ENCODE measurements at places on chromosomes 12 and 14.

DNA sequence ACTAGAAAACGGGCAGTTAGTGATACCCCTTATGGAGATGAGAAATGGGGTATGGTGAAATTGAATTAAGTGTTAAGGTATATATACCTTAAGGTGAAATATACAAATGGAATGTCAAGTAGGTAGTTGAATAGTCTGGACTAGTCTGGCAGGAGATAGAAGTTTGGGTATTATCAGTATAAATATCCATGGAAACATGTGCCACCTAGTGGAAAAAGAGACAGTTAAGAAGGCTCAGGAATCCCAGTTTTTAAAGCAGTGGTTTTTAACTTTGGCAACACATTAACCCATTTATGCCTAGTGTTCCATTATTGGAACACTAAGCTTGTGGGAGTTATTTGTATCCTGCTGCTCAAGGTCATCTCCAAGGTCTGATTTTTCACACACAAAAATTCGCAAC is 38.6 kb upstream of the TPH2 start:
- peak; percentile 5 for DNase-seq

- peak; percentile 88 for DNase-seq
Measured at GRCh38 chr14:23068789-23069412, 11.6 kb upstream of the CDH24 start.

- peak; percentile 34 for DNase-seq
Measured at GRCh38 chr12:69000540-69001243, 67.7 kb upstream of the CPM start.

- DNase-seq = no peak
Measured at GRCh38 chr12:106941481-106942156, 14.1 kb upstream of the TMEM263 start.

GRCh38 chr12:114868995-114869834 is 185.2 kb upstream of the TBX3 start:
- DNase-seq = no peak

- DNase-seq = no peak
Measured at GRCh38 chr14:105632010-105632409, 105.6 kb downstream of the TMEM121 start.

GRCh38 chr12:100798286-100799160 is 3.9 kb downstream of the ANO4 start:
- no peak for DNase-seq

- DNase-seq = no peak
Measured at GRCh38 chr12:105803292-105803691, 335.5 kb downstream of the NUAK1 start.

DNA sequence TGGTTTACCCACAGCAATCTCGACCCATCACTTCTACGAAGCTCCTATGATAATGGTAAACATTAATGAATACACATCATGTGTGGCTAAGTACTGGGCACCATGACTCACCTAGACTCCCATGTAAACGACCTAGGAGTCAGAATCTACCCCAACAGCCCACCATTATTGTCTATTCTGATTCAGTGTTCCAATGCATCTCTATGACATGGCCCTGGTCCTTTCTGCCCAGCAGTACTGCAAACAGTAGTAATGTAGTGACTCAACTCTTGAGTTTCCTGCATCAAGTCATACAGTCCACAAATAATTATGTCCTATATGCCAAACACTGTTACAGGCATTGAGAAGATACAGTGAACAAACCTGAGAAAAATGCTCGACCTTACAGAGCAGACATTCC is 14.6 kb downstream of the GTF2A1 start:
- DNase-seq = no peak

DNA sequence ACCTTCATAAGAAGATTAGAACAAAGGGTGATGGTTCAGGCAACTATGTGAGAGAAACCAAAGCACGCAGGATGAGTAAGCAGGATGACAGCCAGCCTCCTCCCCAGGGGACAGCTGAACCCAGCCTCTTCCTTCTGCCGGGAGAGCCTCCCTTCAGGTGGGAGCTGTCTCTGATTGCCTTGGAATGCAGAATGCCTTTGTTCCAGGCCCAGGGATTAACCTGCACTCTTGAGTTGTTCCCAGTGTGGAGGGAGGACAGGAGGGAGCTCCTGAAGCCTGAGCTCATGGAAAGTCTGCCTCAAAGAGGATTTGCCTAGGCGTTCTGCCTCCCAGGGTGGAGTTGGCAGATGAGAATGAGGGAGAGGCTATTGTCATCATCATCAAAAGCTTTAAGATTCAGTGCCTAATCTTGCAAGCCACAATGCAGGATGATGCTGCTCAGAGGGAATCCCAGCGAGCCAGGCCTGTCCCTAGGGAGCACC is 3.6 kb upstream of the KRT6A start:
- DNase-seq = no peak

GRCh38 chr14:23123419-23123818 is 4.4 kb upstream of the CEBPE start:
- DNase-seq = no peak

- DNase-seq = peak; percentile 96
Measured at GRCh38 chr14:23078692-23079116, 16.2 kb downstream of the ACIN1 start.

DNA sequence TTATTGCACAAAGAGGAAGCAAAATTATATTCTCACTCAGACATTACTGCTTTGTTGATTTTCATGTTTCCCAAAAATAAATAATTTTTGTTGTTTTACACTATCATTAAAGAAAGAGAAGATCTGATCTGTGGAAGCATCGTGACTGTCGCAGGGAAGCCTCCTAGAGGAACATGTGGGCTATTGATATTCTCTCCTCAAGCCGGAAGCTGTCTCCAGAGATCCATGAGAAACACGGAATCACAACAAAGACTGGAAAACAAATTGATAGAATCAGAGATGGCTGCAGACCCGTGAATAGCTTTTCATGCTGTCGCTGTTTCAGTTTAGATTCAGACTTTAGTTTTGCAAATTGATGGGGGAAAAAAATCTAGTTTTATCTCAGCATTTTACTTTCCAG is 235.2 kb upstream of the TMPO start:
- no peak for DNase-seq

DNA sequence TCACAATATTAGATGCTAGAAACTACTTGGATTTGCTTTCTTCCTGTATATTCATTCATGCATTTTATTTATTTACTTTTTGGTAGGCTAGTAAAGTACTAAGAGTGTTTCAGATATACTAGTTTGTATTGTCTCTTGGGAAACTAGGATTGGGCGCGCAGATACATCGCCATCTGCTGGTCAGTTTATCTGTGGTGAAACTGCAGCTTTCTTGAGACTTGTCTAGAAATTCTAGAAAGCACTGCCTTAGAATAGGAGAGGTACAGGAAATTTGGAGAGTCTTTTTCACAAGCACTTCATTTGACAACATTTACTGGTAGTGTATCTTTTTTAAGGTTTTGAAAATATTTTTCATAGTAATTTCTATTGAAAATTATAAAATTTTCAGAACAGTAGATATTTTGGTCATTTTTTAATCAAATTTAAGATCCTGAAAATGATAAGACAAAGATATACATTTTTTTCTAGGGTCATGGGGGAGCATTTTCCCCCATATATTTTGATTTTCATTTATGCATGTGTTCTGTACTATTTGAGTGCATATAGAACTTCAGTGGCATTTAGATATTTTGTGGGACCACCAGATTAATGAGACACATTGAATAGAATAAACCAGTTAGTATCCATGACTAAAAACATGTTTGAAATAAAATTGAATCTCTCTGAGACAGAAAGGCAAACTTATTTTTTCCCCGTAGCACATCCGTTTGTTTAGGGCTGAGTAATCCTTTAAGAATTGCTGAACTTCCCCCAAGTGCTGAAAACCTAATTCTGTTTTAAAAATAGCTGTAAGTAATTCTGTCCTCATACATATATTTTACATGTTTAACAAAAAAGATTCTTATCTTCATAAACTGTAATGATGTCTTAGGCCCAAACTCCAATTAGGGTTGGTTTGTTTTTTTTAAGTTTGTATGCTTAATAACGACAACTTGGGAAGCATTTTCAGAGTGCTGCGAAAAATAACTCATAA is 44.5 kb downstream of the SLC38A6 start:
- DNase-seq = peak; percentile 82

DNA sequence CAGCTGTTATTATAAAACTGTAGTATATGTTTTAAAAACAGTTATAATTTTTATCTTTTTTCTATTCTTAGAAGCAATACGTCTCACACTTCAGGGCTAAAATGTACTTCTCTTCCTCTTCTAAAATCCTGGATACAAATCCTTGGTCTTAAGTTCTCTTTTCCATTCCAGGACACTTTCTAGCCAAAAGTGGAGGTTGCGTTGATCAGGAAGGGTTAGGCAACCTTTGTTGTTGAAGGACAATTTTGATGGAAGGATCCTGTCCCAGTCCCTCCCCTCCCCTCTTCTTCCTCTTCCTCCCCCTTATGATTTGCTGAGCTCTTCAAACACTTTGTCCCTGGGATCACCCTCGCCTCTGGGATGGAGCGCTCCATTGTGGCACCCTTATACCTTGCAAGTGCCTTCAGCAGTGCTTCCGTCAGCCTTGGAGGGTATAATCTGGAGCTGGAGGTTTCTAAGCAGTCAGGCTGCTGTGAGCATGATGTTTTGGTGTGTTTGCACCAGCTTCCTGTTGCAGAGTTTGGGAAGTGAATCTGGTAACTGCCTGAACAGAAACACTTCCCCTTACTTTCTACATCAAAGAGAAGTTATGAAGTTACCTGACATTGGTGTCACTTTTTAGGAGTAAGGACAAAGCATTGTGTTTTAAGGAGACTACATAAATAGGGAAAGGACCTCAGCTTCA is 87.4 kb upstream of the SLC38A2 start:
- peak; percentile 58 for DNase-seq

GRCh38 chr12:3186546-3187215 is 109.5 kb downstream of the TSPAN9 start:
- DNase-seq = no peak

- DNase-seq = peak; percentile 73
Measured at GRCh38 chr14:67285876-67286452, 44.7 kb downstream of the PALS1 start.

GRCh38 chr12:124024776-124025175 is 51.8 kb downstream of the ZNF664 start:
- DNase-seq = no peak

GRCh38 chr12:26614011-26614616 is 218.9 kb downstream of the ITPR2 start:
- peak; percentile 18 for DNase-seq

GRCh38 chr12:103955811-103956508 is 9.7 kb upstream of the TDG start:
- DNase-seq = no peak

GRCh38 chr14:24231263-24232120 is 675 bp downstream of the NEDD8 start:
- DNase-seq = no peak

DNA sequence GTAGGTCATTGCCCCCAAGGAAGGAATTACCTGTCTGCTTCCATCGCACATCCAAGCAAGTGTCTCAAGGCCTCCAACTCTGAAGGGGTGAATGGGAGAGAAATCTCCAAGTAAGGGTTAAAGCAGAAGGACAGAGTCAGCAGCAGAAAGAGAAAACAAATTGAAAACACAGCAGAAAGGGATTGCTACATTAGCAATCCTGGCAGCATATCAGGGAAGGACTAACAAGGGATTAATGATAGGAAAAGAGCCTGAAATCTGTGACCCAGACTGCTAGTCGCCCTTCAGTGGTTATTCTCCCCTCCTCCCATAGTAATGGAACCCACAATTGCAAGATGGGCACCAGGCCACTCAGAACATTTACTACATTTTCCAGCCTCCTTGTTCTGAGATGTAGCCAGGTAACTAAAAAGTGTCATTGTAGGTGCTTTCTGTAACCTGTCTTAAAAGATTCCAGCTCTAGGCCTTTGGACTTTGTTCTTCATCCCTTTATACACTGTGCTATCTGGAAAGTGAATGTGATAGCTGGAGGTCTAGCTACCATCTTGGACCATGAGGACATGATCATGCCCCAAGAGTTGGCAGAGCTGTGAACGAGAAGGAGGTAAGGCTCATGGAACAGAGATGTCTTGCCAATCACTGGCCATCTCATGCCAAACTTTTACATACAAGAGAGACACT is 36.0 kb downstream of the MAP3K9 start:
- DNase-seq = no peak

- no peak for DNase-seq
Measured at GRCh38 chr14:23579739-23580138, 1.1 kb upstream of the JPH4 start.

GRCh38 chr12:51883295-51883694 is 4.6 kb upstream of the ANKRD33 start:
- no peak for DNase-seq
